ENCODE measurements at places on chromosomes 2 and 18. TPM values are rescaled to one million over a fixed set of nuclear protein-coding genes. Genes with fewer than 3 reads are reported as not detected.
A peak's percentile ranks its signal among the peaks of the same experiment; 100 is the strongest.

- peak; percentile 63 for DNase-seq
Observed at GRCh38 chr2:232521959-232522622, 1.9 kb downstream of the PRSS56 start.

DNA sequence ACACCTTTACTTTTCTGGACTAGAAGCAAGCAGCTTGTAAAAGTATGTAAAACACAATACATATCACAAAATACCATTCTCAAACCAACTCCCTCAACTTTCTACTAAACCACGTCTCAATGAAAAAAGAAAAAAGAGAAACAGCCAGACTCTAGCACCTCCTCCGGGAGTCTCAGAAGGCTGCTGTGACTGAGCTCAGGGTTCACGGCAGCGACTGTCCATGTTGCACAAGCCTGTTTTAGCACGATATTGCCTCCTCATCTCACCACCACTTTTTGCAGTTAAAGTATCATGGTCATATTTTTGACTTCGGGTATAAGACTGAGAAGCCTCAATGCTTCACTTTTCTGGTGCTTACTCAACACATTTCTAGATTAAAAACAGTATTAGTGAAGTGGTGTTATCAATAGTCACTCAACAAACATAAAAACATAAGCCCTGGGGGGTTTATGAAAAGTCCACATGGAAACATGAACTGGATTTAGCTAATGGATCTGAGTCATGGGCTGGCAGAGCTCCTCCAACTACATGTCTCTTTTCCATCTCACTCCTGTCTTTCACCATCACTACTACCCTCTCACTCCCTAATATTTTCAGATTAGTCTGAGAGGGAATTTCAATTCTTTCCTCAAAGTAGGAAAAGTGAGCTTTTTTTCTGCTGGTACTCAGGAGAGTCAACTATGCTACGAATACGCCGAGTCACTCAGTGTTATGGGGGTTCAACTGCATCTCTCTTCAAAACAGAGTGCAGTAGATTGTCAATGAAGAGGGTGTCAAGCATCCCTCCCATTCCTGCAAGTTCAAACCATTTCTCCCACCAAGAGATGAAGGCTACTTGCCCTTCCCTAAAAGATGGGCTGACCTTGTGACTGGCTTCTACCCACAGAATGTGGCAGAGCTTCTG, 113.7 kb downstream of the OSR1 start:
- no peak for DNase-seq

DNA sequence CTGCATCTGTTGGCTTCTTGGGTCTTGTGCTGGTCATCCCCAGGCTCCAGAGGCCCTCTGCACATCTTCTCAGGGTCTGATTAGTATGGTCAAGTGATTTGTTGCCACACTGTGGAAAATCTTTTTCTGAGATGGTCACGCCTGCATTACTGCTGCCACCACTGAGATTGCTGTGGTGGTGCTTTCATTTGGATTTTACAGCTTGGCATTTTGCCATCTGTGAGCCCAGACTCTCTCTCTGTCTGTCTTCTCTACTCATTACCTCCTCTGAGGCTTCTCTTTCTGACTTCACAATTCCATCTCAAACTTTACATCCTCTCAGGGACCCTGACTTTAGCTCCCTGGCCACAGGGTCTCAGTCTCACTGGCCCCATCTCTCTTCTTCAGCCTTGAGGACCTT, 154.6 kb downstream of the LRRTM1 start:
- no peak for DNase-seq

DNA sequence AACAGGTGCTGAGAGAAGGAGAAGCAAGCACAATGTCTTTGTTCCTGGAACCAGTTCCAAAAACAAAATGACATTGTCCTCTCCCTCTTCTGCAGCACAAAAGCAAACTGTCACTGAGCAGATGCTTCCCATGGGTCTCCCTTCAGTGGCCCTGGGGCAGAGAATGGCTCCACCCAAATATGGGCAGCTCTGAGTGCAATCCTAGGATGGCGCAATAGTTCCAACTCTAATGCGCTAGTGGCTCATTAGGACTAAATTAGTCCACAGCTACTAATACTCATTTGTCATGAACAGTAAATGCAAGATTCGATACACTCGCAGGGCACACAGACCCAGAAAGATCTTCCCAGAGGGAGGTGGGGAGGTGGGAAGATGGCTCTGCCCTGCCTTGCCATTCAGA, 205.2 kb upstream of the CHAC2 start:
- DNase-seq: no peak

DNA sequence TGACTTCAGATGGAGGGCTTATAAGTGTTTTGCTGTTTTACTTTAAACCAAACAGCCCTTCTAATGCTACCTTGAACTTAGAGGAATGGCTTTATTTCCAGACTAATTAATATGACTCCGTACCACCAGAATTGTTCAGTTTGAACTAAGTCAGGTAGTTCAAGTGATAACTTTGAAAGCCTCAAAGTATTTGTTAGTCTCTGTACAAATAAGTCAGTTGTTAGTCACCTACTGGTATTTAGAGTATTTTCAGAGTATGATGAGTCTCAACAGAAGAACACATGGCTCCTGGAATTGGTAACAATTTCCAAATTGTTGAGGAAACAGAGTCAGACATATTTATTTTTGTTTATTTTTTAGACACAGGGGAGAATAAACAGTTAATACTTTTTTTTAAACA, 381.8 kb upstream of the NRXN1 start:
- DNase-seq: no peak

GRCh38 chr2:25032901-25033300, 9.0 kb upstream of the EFR3B start:
- no peak for DNase-seq

- no peak for DNase-seq
Observed at GRCh38 chr2:44952806-44953498, 11.4 kb downstream of the SIX3 start.

- DNase-seq: no peak
Observed at GRCh38 chr2:38494394-38494793, 108.3 kb downstream of the HNRNPLL start.

- no peak for DNase-seq
Observed at GRCh38 chr2:25286723-25287483, 54.8 kb downstream of the DNMT3A start.

DNA sequence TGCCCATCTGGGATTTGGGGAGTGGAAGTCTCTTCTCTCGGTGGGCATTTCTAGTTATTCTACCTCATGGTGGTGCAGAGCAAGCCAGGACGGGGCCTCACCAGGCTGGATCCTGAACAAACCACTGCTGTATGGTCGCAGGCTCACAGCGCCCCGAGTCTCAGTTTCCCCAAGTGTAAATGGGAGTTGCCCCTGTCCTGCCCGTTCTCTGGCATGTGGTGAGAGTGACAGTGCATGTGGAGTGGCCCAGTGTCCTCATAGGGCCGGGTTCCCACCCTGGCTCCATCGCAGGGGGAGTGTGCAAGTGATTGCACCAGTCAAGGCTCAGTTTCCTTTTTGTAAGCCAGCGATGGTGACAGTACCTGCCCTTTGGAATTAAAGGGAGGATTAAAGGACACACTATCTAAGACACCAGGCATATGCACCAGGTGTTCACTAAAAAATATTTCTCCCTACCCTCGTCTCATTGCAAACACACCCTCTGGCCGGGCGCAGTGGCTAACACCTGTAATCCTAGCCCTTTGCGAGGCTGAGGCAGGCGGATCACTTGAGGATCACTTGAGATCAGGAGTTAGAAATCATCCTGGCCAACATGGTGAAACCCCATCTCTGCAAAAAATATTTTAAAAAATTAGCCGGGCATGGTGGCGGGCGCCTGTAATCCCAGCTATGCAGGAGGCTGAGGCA, 173.3 kb upstream of the MYCN start:
- no peak for DNase-seq

Gene C2orf66
- polyA plus RNA-seq: 0.57 TPM

Gene SLC11A1
- 89.9 TPM for polyA plus RNA-seq

Gene ANKRD36
- polyA plus RNA-seq: 3.0 TPM
